Fibroblast of skin of right biceps (primary cell): ENCODE measurements at places on chromosomes 5 and 9.

- DNase-seq, result no peak
Observed at GRCh38 chr9:103152473-103152872, 157.3 kb downstream of the CYLC2 start.

DNA sequence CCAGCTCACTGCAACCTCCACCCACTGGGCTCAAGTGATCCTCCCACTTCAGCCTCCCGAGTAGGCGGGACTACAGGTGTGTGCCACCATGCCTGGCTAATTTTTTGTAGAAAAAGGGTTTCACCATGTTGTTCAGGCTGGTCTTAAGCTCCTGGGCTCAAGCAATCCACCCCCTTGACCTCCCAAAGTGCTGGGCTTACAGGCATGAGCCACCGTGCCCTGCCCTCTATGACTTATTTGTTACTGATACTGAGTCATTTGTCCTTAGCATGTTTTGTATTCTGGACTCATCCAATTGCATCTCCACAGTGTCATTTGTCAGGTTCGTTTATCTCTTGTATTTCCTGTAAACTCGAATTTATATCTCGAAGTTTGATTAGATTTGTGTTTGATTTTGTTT is 2.7 kb upstream of the ITK start:
- no peak for DNase-seq

- DNase-seq, result no peak
Observed at GRCh38 chr5:43353668-43354067, 40.5 kb upstream of the HMGCS1 start.

GRCh38 chr5:153159616-153160015 is 330.9 kb upstream of the GRIA1 start:
- peak; percentile 85 for DNase-seq

DNA sequence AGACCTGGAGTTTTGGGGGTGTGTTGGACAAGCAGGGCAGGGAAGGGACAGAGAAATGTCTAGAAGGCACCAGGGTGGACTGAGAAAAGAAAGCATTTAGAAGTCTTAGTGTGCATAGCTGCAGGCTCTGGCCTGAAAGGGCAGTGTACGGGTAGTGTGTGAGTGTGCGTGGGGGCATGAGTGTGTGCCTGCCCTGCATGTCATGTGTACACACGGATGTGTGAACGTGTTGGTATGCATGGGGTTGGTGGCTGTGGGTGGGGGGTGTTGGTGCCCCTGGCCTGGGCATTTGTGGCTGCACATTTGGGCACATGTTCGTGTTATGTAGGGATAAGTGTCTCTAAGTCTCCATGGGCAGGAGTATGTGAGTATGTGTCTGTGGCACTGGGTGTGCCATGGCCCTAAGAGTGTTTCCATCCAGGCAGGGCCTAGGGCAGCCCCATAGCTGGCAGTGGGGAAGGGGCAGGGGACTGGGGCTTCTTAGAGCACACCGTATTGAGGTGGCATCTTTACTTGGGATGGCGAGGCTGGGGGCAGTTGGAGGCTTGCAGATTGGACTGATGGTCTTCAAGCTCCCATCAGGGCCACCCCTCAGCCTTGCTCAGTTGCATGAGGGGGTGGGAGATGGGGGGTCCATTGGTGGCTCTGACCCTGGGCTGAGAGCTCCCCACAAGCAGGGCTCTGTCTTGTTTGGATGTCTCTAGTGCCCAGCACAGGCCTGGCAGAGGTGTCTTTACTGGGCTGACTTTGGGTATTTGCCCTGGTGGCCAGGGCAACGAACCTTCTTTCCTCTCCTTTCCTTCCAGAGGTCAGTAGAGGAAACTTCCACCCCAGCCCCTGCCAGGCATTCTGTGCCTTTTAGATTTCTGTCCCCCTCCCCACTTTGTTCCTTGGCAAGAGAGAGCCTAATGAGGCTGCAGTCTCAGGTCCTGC is 15.0 kb downstream of the PSD2 start:
- DNase-seq, result no peak

DNA sequence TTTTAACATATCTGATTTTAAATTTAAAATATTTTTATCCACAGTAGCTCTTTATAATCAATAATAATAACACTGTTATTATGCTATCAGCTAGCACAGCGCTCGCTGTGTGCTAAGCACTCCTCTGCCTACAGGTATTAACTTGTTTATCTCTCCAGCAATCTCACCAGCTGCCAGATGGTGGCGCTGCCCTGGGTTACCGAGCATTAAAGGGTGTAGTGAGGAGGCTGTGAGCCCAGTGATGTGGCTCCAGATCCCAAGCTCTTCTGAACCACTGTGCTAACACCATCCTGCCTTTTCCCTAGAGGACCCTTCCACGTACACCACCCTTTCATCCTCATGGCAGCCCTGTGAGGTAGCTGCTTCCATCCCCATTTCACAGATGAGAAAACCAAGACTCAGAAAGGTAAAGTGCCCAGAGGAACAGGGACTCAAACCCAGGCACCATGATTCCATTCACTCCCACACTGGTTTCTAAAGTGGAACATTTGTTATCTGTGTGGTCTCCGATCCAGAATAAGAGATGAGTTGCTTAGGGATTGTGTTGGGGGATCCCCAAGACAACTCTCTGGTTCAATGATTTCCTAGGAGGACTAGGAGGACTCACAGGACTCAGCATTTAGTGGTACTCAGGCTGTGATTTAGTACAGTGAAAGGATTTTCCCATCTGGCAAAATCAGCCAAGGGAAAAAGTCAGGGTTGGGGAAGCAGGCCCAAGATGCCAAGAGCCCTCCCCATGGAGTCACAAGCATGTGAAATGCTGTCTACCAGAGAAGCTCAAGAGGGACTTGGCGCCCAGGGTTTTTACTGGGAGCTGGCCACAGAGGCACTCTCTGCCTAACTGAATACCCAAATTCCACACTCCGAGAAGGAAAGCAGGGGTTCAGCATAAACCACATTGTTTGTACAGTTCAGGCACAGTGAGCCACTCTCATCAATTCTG is 7.0 kb downstream of the IGFBPL1 start:
- no peak for DNase-seq

- DNase-seq, result no peak
Observed at GRCh38 chr5:88734983-88735382, 148.0 kb downstream of the MEF2C start.

DNA sequence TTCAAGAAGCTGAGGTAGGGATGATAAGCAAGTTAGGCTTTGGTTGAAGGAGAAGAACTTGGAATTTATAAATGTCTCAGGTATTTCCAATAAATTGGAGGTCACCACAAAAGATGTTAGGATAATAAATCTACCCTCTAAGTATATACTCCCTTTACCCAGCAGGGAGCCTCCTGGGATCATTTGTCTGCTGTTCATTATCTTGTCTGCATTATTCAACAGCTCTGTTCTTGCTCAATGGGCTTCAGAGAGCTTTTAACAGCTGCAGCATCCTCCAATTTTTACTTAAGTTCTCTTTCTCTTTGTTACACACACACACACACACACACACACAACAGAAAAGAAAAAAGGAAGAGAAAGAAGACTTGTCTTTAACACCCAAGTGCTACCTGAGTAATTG is 51.7 kb upstream of the VPS13A start:
- no peak for DNase-seq

DNA sequence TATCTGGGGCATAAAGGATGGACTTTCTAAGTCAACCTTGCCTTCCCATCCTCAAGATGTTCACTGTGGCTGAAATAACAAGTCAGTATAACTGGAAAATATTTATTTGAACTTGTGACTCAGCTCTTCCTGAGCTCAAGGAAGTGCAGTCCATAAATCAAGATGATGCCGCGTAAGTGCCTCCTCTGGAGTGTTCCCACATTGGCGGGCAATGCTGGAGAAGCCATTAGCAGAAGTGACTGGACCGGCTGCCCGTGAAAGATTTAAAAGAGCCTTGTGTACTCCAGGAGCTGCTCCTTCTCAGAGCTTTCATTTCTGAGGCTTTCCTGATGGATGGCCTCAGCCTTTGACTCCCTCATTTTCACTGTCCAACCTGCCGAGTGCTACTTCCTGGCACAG is 17.4 kb downstream of the TMOD1 start:
- peak; percentile 67 for DNase-seq

- DNase-seq, result no peak
Observed at GRCh38 chr5:158670201-158670600, 429.5 kb downstream of the EBF1 start.

DNA sequence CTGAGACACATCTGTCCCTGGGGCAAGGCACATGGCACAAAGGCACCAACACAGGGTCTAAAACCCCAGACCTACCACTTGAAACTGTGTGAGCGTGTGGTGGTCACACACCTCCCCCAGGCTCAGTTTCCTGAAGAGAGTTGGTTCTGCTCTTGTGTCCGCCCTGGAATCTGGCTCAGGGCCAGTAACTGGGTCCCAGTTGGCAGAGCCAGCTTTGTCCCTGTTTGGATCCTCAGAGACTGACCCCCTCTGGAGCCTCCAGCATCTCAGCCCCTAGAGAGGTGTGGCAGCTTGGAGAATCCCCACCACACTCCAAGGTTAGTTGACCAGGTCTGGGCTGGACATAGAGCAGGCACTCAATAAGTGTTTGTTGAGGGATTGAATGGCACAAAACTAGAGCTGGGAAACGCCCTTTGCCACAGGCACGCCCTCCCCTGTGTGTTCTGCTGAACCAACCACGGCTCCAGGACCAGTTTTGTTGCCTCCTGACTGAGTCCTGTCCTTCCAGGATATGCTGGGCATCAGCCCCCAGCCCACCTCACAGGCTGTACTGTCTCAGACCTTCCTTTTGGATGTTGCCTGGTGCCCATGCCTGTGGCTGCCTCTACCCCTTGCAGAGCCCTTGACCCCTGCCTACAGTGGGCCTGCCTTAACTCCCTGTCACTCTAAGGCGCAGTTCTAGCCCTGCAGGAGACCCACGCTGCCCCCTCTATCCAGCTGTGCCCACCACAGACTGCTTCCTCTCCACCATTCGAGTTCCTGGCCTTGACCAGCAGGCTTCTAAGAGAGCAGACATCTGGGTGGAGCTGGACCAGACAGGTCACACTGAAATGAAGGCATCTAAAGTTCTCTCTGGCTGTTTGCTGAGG is 3.8 kb upstream of the PDLIM4 start:
- no peak for DNase-seq
